ENCODE measurements at places on chromosomes 1 and 21.

GRCh38 chr1:53655931-53656746 lies 82.8 kb downstream of the GLIS1 start:
- DNase-seq = no peak

GRCh38 chr1:75338616-75339483 lies 204.7 kb downstream of the LHX8 start:
- DNase-seq = no peak

GRCh38 chr1:214747050-214747635 lies 144.1 kb downstream of the CENPF start:
- no peak for DNase-seq

GRCh38 chr1:197435224-197435623 lies 167.2 kb downstream of the CRB1 start:
- no peak for DNase-seq

DNA sequence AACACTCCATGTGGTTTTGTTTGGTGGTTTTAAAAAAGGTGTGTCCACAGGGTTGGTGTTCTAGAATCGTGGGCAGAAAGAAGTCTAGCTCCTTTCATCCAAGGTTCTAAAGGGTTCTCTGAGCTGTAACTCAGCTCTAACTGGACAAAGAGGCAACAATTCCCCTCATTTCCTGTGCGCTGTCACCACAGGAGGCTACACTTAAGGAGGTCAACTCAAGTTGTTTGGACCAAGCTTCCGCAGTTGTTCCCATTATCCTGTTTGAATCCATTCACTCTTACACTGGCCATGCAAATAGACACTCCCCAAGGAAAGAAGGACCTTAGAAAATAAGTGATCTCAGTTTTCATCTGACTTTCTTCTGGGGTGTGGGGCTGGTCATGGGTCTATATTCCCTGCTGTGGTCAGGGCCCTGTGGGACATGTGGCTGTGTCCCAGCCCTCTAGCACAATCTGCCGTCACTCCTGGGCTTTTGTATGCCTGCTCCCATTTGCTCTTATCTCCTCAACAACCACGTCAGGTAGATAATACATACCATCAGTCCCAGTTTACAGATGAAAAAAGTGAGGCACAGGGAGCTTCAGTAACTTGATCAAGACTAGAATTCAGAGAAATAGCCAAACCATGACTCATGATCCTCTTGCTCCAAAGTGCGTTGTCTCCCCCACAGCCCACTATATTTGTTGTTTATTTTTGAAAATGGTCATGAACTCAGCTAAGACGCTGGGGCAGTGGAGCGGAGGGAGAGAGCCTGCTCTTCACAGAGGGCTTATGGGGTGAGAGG lies 103.6 kb downstream of the RHOU start:
- DNase-seq = no peak

DNA sequence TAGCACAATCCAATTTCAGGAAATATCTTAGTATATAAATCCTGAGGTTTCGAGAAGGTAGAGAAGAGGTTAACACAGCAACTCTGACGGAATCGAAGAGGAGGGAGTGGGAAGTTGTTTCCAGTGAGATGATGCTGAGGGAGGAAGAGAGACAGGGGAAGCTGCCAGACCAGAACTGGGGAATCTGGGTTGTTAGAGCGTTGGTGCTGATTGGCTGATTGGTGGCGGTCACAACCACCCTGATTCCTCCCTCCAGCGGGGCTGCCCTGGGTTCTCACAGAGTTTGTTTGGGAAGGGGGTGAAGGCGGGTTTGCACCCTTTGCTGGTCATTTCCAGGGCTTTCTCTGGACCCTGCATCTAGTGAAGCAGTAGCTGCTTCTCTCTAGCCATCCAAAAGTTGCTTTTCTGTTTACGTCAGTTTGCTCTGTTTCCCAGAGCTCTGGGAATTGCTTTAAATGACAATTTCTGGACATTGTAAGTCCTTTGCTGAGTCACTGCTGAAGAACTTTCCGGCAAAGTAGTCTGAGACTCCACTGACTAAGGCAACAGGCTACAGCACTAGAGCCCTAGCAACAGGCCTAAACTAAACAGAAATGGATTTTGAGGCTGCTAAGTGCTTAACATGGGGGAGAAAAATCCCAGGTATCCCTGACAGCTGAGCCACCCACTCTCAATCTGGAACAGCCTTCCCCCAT lies 90.1 kb downstream of the TENT5C start:
- DNase-seq = no peak

DNA sequence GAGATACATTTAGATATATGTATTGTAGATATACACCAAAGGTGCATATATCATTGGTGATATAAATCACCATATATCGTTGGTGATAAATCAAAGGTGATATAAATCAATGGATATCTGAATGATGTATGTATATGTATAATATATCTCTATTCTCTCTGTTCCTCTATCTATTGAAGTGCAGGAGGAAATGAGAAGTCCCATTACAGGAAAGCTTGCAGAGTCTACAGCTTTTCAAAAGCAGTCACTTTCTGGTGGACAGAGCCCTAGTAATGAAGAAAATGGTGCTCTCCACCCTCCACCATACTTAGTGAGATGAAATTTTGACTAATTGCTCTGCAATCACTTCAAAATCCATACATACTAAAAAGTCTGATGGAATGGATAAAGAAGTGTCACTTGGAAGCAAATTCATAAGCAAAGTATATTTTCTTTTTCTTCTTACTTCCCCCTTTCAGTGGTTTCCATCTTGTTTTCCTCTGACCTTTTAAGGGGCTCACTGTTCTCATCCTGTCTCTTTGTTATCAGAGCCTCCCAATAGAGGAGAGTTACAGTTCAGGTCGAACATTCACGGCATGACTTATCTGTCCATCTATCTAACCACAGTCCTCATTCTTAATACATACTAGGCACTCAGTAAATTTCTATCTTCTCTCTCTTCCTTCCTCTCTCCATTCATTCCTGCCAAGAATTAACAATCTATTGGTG lies 227.2 kb downstream of the KCNJ6 start:
- DNase-seq = no peak

GRCh38 chr1:69167876-69168275 lies 399.8 kb upstream of the LRRC7 start:
- no peak for DNase-seq

DNA sequence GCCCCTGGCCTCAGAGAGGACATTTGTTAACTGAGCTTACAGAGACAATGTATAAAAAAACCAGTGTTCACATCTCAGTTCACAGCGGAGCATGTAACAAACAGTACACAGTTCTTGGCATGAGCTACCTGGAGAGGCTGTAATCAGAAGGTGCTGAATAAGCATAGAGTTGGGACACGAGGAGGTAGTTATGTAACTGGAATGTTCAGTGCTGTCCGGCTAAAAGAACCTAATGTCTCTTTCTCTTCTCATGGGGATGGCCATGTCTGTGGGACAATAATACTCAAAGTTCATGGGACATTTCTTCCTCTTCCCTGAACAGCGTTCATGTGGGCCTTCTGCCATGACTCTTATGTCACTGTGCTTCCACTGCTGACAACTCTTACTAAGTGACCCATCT lies 17.2 kb upstream of the STX12 start:
- no peak for DNase-seq

- no peak for DNase-seq
Measured at GRCh38 chr21:30710499-30710898, 8.1 kb downstream of the KRTAP21-3 start.

DNA sequence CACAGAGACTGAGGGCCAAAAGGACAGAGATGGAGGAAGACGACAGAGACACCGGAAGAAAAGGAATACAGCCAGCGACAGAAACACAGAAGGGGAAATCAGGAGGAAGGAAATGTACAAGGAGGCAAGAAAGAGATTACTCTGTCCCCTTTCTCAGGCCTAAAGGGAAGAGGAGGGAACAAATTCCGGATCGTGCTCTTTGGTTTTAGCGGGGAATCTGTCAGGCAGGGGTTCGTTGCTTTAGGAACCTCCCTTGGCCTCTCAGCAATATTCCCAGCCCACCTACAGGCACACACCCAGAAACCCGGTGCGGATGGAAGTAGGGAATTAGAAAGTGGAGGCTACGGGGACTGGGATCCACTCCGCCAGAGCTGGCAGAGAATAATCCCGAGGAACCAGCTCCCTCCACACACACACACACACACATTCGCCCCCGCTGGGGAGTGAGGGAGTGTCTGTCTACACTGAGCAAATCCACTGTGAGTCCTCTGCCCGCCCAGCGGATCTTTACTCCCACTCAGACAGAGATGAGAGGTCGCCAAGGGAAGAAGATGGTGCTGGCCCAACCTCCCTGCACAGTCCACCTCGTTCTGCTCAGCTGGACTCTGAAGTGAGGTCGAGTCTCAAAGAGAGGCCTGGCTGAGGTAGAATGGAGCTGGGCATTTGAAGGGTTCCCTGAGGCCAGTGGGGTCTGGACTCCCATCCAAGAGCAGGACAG lies 5.7 kb downstream of the TAL1 start:
- no peak for DNase-seq

DNA sequence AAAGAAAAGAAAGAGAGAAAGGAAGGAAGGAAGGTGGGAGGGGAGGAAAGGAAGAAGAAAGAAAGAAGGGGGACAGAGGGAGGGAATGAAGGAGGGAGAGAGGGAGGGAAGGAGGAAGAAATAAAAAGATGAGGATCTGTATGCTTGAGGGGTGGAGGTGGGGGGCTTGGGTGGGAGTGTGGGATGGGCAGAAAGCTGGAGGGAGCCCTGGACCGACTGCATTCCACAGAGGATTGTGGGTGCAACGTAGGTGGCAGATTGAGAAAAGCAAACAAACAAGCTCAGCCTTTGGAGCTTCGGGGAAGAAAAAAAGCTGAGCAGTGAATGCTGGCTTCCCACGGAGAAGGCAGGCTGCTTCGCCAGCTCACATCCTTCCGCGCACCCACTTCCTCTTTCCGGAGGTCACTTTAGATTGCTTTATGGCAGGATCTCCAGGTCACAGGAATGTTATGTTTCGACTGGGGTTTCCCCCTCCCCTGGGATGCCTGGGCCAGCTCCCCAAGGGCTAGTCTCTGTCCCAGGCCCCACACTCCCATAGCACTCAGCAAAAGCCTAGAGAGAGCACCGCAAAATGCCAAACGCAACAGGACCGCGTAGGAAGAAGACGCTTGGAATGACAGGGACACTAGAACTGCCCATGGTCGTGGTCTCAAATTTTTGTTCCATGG lies 20.7 kb upstream of the LGALS8 start:
- DNase-seq = no peak

- no peak for DNase-seq
Measured at GRCh38 chr1:65512383-65512782, 91.9 kb downstream of the LEPR start.

DNA sequence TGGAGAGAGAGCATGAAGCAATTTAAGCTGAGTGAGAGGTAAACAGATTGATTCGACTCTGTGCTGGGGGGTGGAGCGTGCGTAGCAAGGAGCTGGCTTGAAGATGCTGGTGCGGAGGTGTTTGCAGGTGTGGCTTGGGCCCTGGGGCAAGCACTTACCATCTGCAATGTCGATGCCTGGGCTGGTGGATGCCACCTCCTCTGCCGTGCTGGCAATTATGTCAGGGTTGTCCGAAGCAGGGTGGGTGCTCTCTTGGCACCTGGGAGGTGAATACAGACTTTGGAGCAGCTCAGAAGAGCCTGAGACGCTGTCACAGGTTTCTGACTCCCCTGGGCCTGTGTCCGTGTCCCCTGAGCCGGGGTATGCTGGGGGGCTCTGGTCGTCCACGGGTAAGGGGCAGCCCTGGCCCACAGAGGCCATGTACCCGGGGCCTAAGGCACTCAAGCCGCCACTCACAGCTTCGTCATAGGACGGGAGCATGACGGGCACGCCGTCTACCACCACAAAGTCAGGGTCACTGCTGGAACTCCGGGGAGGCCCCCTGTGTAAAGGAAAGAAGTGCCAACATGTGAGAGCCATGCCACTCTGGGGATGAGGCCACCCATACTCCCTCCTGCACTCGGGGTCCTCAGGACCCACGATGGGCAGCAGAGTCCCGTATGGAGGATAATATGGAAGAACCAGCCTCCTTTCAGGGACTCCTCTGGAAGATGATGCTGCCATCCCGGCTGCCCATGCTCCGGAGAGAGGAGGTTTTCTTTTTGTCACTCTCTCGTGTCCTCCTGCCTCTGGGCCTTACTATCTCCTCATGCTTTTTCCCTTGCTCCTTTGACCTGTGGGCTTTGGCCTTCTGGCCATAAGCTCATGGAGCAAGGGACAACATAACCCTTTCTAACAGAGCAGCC lies 80.3 kb upstream of the TLR5 start:
- no peak for DNase-seq

- no peak for DNase-seq
Measured at GRCh38 chr1:228334226-228334935, 72.3 kb downstream of the TRIM11 start.

DNA sequence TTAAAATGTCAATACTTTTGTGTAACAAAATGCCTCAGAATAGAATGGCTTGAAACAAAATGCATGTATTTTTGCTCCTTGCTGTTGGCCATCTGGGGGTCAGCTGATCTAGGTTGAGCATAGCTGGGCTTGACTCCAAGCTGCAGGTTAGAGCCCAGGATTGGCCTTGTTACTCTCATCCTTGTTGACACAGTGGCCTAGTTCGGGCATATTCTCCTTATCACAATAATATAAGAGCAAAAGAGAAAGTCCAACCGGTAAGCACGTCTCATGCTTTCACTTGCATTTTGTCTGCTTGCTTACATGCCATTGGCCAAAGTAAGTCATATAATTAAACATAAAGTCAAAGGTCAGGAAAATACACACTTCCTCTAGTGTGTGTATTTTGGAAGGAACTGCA lies 456.2 kb downstream of the KCNT2 start:
- no peak for DNase-seq

DNA sequence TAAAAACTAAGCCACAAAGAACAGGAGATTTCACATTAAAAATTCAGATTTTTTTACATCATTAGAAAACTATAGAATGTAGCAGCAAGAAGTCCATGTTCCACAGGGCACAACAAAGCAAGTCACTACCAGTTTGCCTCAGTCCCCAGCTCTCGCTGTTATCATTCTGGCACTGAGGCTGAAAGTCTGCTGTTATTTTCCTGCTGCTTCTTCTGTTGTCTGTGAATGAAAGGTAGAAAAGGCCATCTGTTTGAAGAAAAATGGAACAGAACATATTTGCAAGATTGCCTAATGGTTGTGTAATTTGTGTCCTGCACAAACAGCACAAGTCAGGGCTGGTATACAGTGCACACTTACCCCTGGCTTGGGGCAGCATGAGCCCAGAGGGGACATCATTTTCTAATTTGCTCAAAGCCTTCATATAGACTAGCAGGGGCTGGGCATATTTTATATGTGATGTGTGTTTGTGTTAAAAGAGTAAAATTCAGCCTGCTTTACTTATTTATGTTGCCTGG lies 105.6 kb upstream of the COG2 start:
- no peak for DNase-seq

GRCh38 chr1:224157316-224157715 lies 25.7 kb upstream of the DEGS1 start:
- DNase-seq = no peak

DNA sequence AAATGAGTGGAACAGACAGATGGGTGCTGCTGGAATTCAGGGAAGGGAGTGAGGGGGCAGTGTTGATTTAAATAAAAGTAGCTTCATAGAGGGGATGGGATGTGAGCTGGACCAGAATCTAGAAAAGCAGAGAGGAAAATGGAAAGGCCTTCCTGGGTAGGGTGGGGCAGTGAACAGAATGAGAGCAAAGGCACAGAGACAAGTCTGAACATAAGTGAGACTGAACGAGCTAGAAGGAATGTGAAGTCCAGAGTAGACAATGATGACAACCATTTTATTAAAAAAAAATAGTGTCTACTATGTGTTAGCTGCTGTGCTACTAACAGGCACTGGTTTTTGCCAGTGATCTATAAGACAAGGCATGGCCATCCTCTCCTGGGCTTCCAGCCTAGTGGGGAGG lies 36.0 kb downstream of the ELK4 start:
- DNase-seq = no peak

Data from left kidney (tissue), 8 donors.